ENCODE measurements at places on chromosomes 4 and X.

DNA sequence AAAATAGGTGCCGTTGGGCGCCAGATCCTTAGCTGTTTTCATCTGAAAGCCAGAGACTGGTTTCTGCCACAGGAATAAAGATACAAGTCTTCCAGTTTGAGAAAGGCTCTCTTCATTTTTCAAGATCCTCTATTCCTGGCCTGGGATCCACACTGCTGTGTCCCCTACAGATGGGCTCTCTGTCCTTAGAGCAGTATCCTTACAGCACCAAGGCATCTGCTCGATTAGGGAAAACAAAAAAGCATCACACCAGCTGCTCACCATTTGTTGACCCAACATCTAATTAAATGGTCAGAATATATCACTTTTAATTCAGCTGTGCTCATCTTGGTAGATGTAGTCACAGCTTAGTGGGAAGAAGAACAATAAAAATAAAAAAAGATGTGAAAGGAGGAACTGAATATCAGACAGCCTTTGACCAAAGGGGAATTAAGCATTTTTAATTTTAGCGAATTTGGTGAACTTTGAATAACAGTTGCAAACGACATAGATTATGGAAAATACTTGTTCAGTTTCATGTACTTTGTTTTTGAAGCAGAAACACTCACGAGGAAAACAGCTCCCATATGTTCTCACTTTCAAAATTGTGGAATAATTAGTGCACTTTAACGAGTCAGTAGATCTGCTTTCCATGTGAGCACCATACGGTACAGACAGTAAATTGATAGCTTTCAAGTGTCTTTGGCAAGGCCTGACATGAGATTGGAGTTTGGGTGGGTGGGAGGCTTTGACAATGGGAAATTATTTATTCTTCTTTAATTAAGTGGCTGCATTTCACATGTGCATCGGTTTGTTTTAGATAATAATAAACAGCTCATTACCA is 148.4 kb upstream of the CLNK start:
- no peak for DNase-seq

DNA sequence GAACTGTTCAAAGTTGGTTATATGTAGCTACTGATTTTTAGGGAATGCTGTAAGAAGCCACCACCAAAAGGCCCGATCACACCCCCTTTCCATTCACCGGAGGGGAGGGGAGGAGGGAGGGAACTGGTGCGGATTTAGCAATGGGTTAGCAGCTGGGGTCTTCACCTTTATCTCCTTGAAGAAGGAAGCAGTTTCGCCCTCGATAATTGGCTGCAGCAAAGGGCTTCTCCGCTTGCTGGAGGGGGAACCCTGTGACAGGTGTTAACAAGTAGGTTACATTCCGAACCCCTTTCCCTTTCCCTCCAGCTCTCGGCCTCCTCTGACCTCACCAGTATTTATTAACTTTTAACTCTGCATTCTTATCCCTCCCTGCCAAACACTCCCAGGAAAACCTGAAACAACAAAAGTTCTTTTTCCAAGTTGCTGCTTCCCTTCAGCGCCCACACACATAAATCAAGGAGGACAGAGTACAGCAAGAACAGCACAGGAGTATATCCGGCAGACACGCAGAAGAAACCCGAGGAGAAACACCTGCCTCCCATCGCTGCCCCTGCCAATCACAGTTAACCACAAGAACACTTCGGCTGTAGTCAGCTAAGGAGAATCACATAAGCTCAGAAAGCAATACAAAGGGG is 39.8 kb upstream of the NAP1L5 start:
- no peak for DNase-seq

- no peak for DNase-seq
Observed at GRCh38 chr4:185211035-185211434, 1.6 kb downstream of the SNX25 start.

GRCh38 chrX:16832301-16832700 is 37.9 kb downstream of the RBBP7 start:
- no peak for DNase-seq

- no peak for DNase-seq
Observed at GRCh38 chr4:8171266-8171665, 12.7 kb upstream of the ABLIM2 start.

DNA sequence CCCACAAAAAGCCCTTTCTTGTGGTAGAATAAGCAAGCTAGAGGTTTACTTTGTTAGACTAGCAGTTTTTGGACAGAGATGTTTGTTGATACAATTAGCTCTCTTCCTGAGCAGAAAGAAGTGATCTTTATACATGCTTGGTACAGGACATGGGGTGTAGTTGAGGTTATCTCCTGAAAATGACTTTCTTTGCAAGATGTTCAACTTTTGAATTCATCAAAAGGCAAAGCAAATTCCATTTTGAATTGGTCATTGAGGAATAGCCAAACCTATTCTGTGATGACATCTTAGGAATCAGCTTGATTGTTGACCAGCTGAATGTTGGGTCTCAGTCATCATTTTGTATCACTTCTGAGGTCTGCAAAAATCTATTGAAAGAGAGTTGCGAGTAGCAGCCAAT is 3.8 kb downstream of the CPE start:
- no peak for DNase-seq

DNA sequence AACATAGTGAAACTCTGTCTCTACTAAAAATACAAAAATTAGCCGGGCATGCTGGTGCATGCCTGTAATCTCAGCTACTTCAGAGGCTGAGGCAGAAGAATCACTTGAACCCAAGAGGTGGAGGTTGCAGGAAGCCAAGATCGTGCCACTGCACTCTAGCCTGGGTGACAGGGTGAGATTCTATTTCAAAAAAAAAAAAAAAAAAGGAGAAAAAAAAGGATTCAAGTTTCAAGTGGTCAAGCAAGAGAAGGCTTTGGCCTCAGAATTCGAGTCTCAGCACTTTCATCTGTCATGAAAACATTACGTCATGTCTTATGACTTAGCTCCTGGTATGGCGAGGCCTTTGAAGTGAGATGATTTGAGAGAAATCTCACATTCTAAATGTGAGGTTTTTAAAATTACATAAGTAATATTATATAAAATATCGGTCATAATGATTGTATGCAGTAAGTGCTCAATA is 21.2 kb upstream of the DHRSX start:
- DNase-seq, result no peak

- DNase-seq, result no peak
Observed at GRCh38 chr4:92198711-92199110, 105.1 kb upstream of the GRID2 start.

GRCh38 chrX:9845578-9845952 is 59.3 kb downstream of the SHROOM2 start:
- peak; percentile 25 for DNase-seq

DNA sequence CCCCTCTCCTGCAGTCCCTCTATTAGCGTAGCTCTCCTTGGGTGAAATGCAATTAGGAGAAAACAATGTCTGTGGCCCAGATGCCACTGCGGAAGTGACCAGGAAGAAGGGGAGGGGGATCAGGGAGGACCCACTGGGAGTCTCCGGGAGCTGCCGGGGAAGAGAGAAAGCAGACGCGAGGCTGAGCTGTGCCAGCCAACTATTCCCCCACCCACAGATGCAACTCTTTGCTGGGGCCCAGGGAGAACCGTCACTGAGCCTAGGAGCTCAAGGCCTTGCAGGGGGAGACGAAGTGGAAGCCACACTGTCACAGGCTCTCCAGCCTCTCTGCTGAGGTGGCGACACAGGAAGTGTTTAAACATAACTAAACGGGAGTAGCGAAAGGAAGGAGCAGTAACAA is 149.2 kb downstream of the BCOR start:
- no peak for DNase-seq

DNA sequence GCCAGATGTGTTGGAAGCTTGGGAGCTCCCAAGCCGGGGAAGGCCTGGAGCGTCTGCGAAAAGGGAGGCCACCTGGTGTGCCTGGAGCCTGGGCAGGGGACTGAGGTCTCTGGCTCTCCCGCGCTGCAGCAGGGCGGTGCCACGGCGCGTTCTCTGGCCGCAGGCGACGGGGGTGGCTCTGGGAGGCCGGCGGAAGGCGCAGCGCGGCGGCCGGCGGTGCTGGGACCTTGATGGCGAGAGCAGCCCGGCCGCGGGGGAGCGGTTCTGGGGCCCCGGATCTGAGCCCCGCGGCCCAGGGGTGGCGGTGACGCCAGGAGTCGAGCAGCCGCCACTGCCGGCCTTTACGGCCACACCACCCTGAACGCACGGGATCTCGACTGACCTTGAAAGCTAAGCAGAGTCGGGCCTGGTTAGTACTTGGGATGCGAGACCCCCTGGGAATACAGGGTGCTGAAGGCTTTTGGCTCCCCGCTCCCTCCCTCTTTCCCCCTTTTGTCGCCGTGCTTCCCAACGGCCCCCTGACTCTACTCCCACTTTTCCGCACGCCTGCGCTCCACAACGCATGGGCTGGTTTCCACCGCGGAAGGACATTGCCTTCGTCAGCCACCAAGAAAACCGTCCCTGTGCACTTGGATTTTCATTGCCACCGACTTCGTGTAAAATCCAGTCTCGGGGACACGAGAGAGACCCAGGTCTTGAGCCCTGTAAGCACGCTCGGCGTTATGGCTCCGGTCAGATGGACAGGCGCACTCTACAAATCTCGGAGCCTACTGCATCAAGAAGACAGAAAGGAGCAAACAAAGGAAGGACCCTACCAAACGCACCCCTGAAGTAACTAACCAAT is 9.5 kb downstream of the FRG2 start:
- no peak for DNase-seq

- DNase-seq, result no peak
Observed at GRCh38 chr4:127097061-127097460, 535.7 kb upstream of the INTU start.

DNA sequence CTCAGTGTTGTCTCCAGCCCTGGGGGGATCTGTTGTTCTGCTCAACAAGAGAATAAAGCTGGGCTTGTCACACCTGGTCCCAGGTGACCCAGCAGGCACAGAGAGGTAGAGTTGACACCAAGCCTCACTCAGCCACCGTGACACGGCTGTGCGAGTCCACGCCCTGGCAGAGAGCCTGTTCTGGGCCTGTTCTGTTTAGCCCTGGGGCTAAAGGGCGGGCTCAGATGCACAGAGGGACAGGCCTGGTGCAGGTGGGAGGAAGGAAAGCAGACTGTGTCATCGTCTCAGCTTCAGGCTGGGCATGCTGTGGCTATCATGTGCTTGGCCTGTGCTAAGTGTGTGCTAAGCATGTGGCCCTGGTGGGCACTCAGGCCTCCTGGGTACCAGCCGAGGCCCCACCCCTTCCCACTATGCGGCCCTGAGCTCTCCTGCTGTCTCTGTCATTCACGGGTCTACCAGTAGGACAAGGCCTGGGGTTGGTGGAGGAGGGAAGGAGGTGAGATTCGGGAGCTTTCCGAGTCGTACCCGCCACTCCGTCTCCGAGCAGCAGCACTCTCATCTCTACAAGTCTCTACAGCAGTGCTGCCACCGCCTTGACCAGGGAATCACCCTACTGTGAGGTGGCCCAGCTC is 10.8 kb downstream of the WFS1 start:
- no peak for DNase-seq

DNA sequence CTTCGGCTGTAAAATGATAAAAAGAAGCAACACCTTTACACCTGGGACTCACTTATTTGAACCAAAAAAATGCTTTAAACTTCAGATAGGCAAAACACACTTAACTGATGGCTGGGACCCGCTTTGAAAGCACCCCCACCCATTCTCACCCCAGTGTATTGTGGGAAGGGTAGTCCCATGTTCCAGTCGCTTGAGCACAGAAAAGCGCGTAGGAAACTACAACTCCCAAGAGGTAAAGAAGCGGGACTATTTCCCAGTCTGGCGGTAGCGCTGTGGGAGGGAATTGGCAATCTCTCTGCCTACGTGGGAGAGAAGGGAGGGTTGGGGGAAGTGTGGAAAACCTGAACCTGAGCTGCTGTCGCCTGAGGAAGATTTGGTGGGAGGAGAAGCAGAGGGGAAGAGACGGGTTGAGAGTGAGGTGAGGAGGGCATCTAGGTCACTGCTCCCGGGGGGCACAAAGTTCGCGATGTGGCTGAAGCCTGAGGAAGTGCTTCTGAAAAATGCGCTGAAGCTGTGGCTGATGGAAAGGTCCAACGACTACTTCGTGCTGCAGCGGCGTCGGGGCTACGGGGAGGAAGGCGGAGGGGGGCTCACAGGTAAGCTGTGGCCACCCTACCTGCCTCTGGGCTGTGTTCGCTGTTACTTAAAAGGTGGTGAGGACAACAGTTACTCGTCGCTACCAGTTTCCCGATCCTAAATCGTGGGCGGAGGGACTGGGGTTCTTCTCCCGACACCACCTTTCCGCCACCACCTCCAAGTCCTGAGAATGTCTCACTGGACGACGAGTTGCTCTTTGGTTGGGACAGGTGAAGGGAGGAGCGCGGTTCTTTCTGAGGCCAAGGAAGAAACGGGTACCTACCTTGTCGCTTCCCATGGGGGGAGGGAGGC is at the start of gene TBC1D8B:
Gene TBC1D8B (plus strand): TSS at position 286 of the 888 bp plus-strand sequence. CDS start 181 bp downstream, at position 467.
- DNase-seq, result peak; percentile 49

DNA sequence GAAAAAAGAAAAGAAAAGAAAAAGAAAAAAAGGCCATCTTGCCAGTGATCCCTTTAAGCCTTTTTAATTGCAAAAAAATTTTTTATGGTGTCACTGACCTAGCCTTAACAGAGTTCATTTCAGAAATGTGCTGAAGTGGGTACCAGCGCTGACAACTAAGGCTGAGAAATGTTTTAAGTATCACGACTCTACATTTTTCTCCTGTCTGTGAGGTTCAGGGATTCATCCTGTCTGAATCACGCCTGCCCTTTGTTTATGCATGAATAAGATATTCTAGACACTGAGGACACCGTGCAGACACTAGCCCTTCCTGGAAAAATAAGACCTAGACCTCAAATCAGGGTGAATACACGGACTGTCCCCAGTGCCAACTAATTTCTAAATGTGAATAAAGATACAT is 154.4 kb upstream of the NOCT start:
- DNase-seq, result no peak

GRCh38 chrX:127552571-127552970 is 499.6 kb downstream of the ACTRT1 start:
- no peak for DNase-seq

DNA sequence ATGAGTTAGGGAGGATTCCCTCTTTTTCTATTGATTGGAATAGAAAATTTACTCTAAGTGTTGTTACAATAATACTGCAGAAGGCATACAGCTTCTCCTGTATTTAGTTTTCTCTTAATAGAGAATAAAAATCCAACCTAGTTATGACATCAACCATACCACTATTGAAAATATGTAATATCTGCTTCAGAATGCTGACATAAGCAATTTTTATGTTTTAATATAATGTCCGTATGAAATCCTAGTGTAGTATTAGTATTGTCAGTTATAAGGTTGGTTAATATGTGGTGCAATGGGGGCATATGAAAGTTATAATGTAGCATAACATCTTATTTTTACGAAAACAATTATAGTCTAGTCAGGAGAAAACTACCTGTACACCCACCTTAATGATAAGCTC is 68.2 kb downstream of the HEPH start:
- DNase-seq, result no peak

All from HuH-7 (cell line).